Vagina (tissue), 2 donors: ENCODE measurements at places on chromosomes 1 and 21.

- no peak for DNase-seq
Observed at GRCh38 chr1:35570589-35571137, 2.5 kb upstream of the TFAP2E start.

GRCh38 chr21:21463456-21463855 is 465.2 kb downstream of the NCAM2 start:
- no peak for DNase-seq

DNA sequence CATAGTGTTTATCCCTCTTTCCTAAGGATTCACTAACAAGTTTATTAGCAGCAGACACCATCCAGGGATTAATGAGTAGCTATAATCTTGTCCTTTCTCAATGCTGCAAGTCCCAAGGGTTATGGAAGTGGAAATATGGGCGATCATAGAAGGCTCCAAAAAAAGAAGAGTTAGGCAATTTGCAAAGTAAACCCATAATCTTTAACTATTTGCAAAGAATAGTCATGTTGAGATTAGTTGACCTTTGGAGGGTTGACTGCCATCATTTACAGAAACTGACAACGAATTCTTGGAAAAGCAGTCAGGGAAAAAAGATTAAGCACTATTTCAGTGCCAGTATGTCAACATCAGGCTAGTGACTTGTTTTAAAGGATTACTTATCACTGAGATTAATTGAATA is 169.9 kb downstream of the KCNT2 start:
- no peak for DNase-seq

DNA sequence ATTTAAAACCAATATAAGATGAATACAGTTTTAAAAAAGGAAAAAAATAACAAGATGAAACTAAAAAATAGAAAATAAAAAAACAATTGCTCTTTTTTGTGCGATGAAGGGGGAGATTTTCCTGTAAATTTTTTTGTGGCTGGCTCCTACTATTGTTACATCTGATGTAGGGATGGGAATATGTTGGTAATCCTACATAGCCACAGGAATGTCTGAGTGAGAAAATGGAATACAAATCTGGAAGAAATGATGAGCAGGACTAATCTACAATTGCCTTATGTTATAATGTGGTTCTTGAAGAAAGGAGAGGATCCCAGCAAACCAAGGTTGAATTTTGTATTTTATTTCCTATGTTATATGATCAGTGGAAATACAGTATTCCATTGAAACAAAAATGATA is 40.9 kb downstream of the ATP6V1G3 start:
- no peak for DNase-seq

DNA sequence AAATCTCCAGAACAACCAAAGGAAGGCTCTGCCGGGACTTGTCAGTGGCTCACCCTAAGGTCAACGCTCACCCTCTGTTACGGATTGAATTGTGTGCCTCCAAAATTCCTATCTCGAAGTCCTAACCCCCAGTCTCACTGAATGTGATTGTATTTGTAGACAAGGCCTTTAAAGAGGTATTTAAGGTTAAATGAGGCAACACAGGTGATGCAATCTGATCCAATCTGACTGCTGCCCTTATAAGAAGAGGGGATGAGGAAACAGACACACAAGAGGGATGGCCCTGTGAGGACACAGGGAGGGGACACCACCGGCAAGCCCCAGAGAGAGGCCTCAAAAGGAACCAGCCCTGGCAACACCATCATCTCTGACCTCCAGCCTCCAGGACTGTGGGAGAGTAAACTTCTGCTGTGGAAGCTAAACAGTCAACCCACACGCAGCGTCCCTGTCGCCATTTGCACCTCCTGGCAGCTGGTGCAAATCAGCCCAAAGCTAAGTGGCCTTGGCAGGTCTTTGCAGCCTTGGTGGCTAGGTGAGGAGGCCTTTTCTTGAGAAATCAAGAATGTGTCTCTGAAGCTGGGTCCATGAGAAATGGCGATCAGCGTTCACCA is 24.2 kb downstream of the UBASH3A start:
- DNase-seq: no peak

DNA sequence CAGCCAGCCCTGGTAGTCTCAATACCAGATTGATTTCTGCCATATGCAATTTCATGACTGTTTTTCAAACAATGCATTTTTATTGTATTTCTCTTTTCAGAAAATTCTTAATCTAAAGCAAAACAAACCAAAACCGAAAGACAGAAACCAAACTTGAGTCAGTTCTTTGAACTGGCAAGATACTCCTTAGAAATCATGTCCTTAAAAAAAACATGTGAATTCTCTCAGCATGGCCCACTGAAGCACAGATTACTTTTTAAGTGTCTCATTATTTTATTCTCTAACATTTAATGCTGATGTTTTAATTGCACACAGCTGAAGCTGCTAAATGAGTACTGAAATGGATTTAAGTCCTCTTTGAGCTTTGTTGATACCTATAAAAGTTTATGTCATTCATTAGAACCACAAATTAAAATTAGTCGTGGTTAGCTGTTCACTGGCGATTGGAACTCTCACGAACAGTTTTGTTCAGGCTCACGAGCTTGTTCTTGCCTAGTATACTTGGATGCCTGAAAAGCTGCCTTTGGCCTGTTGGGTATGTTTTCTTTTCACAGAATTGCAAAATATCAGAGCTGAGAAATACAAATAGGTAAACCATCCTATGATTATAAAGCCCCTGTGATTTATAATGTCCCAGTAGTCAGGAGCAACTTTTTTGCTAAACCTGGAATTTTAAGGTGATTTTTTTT is 87.5 kb downstream of the CAMTA1 start:
- no peak for DNase-seq

DNA sequence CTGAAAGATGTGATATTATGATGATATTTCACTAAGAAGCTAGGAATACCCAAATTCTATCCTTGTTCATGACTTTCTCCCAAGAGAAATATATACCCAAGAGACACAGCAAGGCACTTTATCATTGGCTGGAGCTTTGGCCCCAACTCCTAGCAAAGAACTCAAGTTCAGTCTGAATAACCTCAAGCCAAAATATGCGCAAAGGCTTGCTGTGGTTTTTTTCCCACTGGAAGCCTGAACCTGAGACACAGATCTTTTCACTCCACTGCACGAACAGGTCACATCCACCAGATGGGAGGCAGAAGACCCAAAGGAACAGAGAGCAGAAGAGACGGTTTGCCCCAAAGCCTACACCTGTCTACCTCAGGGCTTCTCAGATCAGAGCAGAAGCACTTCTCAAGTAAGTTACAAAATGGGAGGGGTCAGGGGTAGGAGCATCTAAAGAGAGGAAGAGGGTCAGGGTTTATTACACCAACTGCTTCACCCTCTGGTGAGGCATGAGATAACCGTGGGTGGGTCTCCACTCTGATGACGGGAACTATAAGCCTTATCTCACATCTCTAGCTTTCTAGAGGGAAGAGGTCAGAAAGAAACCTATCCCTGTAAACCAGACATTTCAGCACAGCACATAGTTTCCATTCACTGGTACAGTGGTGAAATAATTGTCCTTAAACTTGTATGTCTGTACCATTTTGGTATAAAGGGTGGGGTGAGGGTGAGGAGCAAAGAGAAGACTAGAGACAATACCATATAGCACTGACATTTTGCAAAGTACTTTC is 17.1 kb upstream of the CDC42BPA start:
- no peak for DNase-seq

DNA sequence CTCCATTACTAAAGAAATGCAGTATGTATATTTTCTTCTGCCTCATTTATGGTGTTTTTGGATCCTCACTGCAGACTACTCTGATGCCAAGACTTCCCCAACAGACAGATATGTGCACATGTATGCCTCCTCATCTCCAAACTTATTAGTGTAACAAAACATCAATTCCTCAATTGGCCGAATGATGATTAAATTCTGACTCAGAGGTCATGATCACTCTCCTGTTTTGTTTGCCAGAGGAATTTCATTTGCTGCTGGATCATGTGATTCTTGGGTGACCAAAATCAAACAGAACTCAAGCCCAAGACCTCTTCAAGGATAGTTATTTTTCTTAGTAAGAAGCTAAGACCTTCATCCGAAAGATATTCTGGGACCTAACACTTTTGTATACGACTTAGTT is 227.6 kb downstream of the LMO4 start:
- no peak for DNase-seq

DNA sequence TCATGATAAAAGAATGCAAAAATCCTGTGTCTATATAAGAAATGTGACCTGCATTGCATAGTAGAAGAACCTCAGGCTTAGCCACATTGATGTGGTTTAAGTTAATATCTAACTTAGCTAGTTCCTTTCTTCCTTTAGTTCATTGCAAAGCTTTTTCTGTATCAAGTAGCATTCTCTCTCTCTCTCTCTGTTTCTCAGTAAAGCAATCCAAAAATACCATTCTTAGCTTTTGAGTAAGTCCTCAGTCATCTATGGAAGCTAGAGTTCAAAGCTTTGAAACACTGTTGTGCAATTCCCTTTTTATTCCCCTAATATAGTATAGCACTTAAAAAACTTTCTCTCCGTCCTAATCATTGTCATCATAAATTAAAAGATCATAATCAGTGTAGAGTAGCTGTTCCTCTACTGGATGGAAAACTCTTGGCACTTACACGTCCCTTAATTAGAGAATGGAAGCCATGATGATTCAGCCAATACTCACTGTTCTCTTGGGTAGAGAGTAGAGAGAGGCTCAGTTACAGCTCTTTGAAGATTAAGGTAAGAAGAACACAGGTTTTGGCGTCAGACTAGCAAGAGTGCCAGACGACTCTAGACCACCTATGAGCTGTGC is 350.3 kb upstream of the LYPLAL1 start:
- DNase-seq: no peak

GRCh38 chr21:27246741-27247140 is 279.9 kb upstream of the ADAMTS5 start:
- no peak for DNase-seq

DNA sequence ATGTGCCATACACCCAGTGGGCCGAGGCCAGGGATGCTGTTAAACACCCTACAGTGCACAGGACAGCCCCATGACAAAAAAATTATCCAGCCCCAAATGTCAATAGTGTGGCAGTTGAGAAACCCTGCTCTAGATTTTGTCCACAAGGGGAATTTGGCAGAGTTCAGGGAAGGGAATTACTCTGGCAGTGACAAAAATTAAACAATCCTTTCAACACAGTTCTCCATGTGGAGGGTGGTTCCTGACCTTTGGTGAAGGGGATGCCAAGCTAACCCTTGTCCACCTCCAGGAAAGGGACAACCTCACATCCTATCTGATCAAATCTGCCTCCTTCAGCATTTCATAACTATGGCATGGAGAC is 28.4 kb upstream of the CD84 start:
- no peak for DNase-seq

DNA sequence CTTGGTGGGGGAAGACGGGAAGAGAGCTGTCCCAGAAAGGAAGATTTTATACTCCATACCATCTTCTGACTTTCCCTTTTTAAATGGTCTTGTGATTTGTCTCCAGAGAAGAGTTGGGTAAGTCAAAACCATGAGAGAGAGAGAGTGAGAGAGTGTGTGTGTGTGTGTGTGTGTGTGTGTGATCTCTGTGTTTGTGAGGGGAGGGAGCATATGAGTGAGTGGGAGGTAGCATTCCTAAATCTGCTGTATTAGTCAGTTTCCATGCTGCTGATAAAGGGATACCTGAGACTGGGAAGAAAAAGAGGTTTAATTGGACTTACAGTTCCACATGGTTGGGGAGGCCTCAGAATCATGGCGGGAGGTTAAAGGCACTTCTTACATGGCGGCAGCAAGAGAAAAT is 102.0 kb upstream of the VANGL1 start:
- no peak for DNase-seq

- DNase-seq: no peak
Observed at GRCh38 chr21:41711416-41712007, 55.3 kb downstream of the RIPK4 start.
